ENCODE measurements at places on chromosomes 7 and 10.

- no peak for DNase-seq
Observed at GRCh38 chr7:151839451-151839921, 37.4 kb downstream of the PRKAG2 start.

DNA sequence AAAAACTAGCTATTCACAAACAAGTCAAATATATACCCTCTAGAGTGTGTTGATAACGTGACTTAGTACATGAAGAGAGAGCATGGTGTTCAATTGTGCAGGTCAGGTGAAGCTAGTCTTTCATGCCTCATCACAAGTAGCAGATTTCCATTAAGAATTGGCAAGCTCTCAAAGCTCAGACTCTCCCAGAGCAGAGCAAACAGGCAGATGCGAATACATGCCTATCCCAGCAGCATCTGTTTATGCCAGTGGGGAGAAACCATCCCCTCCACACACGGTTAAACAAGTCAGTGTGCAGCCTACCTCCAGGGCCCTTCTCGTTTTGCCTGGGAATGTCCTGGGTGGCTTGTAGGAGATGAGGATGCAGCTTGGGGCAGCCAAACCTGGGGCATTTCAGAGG, 532.5 kb upstream of the C7orf33 start:
- peak; percentile 74 for DNase-seq

GRCh38 chr10:78556705-78557432, 511.9 kb upstream of the ZMIZ1 start:
- DNase-seq: no peak

- DNase-seq: no peak
Observed at GRCh38 chr10:29646238-29646902, 11.6 kb upstream of the SVIL start.

GRCh38 chr10:69800109-69800508, 1.6 kb upstream of the COL13A1 start:
- DNase-seq: no peak

Measured in NCI-H774 (cell line).